HEK293T (cell line): ENCODE measurements at places on chromosomes 2 and 18.

DNA sequence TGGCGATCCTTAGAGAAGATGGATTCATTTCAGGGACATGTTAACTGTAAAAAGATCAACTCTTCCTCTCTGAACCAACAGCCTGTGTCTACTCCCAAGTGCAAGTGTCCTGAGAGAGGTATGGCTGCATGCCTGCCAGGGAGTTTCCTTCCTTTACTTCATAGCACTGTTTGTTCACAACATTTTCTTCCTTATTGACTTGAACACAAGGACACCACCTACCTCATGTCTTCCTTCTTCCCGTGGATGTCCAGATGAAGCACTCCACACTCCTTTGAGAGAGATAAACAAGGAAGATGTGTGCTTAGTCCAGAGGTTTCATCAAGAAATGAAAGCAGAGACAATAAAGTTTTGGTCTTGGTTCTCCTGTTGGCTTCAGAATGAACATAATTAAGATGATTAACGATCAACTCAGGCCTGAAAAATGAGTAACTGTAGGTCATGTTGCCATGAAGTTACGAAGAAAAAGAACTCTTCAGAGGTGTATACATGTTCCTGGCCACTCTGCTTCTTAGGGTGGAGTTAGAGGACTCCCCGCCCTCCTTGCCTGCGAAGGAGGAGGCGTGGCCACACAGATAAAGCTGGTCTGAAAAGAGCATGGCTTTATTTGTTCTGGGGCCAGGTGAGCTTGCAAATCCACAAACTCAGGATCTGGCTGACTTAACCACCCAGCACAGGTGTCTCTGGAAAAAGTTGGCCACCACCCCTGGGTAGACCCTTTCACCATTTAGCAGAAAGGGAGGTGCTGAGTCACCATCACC, 155.0 kb upstream of the KCTD1 start:
- DNase-seq: no peak

DNA sequence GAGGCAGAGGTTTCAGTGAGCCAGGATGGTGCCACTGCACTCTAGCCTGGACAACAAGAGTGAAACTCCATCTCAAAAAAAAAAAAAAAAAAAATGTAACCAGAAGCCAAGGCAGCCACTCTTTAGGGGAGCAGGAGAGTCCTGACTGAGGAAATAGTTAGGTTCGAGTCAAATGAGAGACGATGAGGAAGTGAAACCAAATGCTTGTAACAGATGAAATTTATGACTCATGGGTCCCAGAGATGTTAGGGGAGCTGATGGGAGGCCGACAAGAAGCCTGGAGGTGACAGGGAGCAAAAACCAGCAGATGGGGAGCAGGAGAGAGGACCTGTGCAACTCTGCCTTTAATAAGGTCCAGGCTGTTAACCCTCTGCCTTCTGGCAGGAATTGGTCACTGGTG, 756.1 kb upstream of the DDX18 start:
- no peak for DNase-seq

GRCh38 chr2:26652361-26653041, 11.3 kb upstream of the CIB4 start:
- no peak for DNase-seq

- no peak for DNase-seq
Observed at GRCh38 chr2:189109921-189110397, 69.6 kb downstream of the COL5A2 start.

- no peak for DNase-seq
Observed at GRCh38 chr2:173991856-173992588, 26.8 kb upstream of the SP3 start.

GRCh38 chr2:52936029-52936428, 831.6 kb upstream of the CHAC2 start:
- DNase-seq: no peak

- no peak for DNase-seq
Observed at GRCh38 chr2:196821195-196821594, 12.0 kb upstream of the C2orf66 start.

- DNase-seq: no peak
Observed at GRCh38 chr2:20609349-20609994, 41.4 kb downstream of the HS1BP3 start.

DNA sequence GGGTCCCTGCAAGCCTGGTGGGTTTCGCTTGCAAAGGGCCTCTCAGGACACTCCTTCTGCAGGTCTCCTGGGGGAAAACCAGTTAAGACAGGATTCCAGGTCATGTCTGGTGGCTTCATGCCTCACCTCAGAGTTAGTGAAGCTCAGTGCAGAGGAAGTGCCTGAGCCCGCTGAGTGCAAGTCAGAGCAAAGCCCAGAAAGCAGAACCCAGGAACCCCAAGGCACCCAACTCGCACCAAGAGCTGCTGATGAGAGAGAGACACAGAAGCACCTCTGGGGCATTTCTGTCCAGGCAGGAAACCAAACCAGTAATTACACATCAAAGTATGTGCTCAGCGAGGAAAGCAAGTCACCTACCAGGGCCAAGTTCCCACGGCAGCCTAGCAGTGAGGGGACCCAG, 78.4 kb downstream of the ARHGEF4 start:
- no peak for DNase-seq

DNA sequence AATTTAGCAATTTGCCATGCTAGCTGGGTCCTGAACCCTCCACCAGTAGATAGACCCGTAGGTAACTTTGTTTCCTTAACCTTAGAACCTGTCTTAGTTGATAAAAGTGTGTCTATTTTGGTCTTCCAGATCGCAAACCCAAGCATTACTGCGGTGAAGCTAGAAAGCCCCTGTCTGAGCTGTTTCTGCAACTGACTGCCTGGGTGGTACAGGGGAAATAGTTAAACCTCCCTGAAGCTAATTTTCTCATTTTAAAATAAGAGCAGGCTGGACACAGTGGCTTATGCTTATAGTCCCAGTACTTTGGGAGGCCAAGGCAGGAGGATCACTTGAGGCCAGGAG, 101.7 kb upstream of the MSH2 start:
- no peak for DNase-seq

DNA sequence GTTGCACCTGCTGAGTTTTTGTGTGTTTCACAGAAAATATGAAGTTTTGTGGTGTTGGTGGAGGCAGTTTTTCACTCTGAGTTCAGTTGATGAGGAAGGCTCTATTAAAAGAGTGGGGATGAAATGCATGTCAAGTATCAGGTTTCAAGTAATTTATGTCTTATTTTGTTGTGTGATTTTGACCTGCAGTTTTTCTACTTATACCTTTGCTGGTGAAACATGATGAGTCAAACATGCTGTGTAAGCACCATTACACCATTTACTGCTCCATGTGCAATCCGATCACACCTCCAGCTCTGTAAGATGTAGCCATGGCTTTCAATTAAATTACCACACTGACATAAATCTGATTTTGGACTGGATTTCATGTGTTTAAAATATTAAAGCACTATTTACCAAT, 174.5 kb upstream of the ZEB2 start:
- peak; percentile 12 for DNase-seq

DNA sequence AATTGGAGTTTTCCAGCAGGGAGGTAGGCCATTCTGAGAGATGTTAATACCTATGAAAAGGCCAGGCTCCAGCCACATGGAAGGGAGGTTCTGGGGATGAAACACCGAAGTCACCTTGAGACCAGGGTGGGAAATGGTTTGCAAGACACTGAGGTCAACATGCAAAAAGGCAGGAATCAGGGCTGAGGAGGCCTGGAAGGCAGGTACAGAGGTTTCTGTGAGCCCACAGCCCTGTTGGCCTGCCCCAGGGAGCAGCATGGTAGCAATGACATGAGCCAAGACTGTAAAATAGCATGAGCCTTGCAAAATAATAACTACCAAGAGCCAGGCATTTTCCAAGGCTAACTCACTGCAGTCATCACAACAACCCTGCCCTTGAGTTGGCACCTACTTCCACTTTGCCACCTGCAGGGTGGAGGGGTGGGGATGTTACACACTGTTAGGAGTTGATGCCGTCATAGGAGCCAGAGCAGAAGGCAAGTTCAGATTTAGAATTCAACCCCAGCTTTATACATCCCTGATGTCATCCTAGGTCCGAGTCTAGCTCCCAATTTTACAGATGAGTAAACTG, 61.3 kb downstream of the ZBTB7C start:
- DNase-seq: no peak

DNA sequence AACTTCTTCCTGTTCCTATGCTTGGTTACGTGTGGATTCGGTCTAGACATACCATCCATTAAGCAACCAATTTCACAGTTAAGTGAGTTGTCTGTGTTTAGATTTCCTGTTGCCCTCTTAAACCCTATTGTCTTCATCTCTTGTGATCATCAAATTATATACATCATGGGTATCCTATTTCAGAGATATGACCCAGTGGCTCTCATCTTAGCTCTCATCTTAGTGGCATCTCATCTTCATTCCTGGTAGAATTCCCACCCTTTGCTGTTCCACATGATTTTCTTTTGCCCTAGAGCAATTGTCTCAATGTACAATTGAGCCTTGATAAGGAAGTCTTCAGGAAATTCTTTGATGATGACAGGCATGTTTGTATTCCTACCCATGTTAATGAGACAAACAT, 29.4 kb upstream of the FN1 start:
- DNase-seq: no peak

DNA sequence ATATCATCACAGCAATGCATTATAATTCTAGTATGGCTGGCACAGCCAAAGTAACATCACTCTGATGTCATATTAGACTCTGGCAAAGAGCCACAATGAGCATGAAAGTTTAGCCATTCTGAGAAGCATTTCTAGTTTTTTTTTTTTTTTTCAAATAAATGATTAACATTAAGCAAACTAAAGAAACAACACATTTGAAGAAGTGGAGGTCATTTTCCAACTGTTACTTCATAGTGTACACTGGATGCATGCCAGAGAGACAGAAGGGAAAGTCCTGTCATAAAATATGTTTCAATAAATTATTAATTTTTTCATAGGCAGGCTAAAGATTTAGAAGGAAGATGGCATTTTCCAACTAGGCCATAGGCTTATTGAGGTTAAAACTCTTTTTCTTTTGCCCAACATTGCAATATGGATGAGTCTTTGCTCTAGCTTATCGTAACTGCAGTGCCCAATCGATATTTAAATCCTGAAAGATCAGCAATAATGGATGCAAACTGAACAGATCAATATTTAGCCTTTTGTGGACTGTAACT, 1630.4 kb upstream of the ACVR2A start:
- DNase-seq: no peak

DNA sequence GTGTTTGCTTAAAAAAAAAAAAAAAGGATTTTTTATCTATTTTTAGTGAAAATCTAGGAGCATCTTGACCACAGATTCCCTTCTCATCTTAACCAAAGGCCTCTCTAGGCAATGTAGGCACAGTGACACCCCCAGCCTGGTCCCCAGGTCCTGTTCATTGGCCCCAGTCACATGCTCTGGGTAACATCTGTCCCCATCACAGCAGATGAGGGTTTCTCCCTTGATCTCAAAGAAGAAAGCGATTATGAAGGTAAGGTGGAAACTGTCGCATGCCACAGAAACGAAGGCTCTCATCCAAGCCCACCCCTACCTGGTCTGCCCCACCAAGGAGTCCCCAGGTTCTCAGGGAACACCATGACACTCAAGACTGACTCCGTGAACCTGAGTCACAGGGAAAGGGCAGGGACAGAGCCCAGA, 4.7 kb downstream of the HS6ST1 start:
- DNase-seq: no peak

DNA sequence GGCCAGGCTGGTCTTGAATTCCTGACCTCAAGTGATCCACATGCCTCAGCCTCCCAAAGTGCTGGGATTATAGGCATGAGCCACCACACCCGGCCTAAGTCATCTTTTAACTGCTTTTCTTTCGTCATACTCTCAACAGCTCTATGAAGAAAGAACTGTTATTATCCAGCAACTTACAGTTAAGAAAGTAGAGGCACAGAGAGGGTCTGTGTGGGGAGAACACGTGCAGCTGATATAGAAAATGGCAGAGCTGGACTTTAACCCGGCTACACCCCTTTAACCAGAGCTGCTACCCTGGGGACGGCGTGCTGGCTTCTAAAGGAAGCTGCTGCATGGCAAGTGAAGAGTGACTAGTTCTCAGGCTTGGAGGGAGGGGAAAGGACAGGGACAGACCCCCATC, 25.5 kb downstream of the IGFBP2 start:
- no peak for DNase-seq

- no peak for DNase-seq
Observed at GRCh38 chr18:58618822-58619595, 9.9 kb downstream of the ALPK2 start.

DNA sequence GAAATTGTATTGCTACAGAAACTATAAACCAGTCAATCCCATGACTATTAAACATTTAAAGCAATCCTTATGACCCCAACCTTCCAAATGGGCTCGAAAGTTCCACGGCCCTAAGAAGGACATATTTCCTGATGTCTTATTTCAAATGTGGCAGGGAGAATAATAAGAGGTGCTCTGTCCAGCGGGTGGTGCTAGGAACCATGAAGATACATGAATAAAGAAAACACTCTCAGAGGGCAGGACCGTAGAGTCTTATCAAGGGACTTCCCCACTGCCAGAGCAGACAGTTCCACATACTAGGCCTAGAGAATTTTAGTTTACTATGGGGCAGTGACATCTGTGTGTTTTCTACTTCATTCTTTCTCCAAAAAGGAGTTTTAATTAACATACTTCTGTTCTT, 187.1 kb upstream of the PIK3C3 start:
- DNase-seq: no peak

DNA sequence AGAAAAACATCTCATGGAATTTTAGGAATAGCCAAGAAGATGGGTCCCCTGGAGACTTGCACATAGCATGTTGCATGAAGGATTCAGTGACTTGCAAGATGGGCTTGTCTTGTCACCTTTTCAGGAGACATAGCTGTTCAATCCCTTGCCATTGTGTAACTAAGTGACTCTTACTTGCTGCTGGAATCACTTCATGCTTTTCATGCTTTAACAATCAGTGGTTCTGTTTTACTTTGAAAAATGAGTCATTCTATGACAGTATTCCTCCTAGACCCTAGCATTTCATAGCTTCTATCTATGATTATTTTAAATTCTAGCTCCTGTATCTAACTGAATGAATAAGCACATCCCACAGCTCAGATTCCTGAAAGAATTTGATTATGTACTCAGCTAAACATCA, 2.8 kb downstream of the KYNU start:
- DNase-seq: no peak

- DNase-seq: no peak
Observed at GRCh38 chr18:79570266-79571201, 109.1 kb upstream of the CTDP1 start.

- no peak for DNase-seq
Observed at GRCh38 chr2:226644399-226644865, 155.2 kb downstream of the IRS1 start.

- DNase-seq: no peak
Observed at GRCh38 chr2:175097297-175097696, 70.7 kb downstream of the ATF2 start.

- DNase-seq: no peak
Observed at GRCh38 chr2:144876013-144876412, 356.1 kb upstream of the ZEB2 start.

- no peak for DNase-seq
Observed at GRCh38 chr2:14896330-14897030, 264.0 kb downstream of the LRATD1 start.

DNA sequence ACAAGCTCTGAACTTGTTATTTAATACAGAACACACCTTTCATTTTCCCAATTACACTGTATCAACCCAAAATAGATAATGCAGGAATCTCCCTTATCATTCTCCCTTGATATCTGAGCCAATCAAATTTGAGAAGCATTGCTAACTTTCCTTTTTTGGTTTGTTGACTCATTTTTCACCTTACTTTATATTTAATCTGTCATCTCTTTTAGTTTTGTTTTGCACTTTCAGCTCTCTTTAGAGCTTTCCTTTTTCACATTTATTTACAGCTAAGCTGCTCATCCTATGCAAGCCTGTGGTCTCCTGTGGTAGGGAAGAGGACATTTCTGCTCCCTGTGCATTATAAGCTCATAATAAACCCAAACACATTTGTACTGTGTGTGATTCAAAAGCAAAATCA, 50.1 kb downstream of the ITGAV start:
- no peak for DNase-seq
